ENCODE measurements at places on chromosomes 2 and 18.

DNA sequence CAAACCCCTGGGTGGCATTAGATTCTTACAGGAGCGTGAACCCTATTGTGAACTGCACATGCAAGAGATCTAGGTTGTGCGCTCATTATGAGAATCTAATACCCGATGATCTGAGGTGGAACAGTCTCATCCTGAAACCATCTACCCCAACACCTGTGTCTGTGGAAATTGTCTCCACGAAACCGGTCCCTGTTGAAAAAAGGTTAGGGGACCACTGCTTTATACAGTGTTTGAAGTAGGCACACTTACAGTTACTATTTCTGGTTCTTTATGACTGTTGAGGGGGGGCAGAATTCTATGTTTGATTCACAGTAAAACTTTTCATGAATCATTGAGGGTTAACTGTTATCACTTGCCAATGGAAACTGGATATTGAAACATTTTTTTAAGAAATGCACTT is 72.0 kb downstream of the RIF1 start:
- DNase-seq, result no peak

DNA sequence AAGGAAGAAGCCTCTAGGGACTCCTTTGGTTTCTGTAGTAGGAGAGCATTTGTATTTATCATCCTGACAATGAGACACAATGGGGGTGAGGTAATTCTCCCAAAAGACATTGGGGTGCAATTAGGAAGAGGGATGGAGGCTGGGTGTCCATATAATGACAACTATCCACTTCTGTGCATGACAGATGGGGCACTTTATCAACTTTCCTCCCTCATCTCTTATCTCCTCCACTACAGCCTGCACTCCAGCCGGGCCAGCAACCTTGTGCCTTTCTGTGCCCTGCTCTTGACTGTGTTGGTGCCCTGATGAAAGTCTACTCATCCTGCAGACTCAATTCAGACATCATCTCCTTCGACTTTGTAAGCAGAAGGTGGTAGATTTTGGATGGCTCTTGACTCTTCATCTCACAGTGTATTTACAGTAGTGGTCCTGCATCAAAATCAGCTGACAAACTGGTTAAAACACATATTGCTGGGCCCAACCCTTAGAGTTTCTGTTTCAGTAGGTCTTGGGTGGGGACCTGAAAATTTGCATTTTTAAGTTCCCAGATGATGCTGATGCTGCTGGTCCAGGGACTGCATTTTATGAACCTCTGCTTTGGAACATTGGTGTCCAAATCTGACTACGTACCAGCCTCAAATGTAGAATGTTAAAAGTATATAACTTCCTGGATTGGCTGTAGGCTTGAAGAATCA is 40.8 kb upstream of the CFAP36 start:
- DNase-seq, result no peak

DNA sequence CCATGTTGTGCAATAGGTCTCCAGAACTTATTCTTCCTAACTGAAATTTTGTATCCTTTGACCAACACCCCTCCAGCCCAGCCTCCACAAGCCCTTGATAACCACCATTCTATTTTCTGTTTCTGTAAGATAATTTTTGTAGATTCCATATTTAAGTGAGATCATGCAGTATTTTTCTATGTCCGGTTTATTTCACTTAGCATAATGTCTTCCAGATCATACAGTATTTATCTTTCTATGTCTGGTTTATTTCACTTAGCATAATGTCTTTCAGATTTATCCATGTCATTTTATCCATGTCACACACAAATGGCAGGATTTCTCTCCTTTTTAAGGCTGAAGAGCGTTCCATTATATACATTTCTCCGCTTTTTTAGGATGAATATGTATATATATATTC is 24.4 kb upstream of the ONECUT2 start:
- DNase-seq, result no peak

- DNase-seq, result no peak
These were observed 210.3 kb downstream of the CYP26B1 start for GRCh38 chr2:71937396-71937795.

GRCh38 chr2:77800410-77800809 is 278.2 kb upstream of the LRRTM4 start:
- no peak for DNase-seq

DNA sequence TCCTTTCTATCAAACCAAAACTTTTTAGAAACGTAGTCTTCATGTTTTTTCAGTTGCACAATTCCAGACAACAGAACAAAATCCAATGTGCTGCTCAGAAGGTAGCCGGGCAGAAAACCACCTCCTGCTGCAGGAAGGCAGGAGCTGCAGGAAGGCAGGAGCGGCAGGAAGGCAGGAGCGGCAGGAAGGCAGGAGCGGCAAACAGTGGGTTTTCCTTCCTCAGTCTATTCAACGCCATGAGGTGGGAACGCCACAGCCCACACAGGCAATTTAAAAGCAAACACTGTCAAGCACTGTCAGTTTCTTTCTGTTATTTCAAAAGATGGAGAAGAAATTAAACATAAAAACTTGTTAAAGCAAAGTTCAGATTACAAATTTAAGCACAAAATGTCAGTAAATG is 601.2 kb upstream of the SALL3 start:
- DNase-seq, result no peak
